ENCODE measurements at places on chromosomes 11 and 22.
A peak's percentile ranks its signal among the peaks of the same experiment; 100 is the strongest.

DNA sequence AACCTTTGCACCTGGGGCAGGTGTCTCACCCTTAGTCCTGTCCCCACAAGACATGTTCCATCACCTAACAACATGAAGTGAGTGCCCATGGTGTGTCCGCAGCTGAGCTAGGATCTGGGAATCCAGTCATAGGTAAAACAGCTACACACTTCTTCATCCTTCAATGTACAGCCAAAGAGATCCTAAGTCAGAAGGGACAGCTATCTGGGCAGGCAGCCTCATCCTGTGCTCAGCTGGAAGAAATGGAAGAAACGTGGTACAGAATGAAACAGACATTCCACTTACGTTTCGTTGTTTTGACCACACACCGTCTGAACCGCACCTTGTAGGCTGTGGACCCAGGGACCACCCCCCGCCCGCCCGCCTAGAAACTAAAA lies 30.8 kb downstream of the PDGFB start:
- no peak for DNase-seq

GRCh38 chr11:65366340-65366773 lies 11.8 kb downstream of the TIGD3 start:
- peak; percentile 72 for DNase-seq

- DNase-seq: no peak
Measured at GRCh38 chr11:97570636-97571035, 1180.8 kb downstream of the JRKL start.

DNA sequence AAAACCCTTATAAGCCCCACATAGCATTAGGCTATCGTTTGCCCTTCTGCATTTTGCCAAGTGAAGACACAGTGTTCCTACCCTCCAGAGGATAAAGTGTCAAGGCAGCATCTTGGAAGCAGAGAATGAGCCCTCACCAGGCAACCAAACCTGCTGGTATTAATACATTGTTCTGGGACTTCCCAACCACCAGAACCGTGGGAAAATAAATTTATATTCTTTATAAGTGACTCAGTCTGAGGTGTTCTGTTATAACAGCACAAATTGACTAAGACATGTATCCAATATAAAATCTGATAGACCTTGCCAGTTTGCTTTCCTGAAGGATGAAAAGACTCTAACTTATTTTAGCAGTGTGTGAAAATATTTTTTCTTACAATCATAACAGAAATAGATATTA lies 792.5 kb upstream of the LRRC4C start:
- no peak for DNase-seq

DNA sequence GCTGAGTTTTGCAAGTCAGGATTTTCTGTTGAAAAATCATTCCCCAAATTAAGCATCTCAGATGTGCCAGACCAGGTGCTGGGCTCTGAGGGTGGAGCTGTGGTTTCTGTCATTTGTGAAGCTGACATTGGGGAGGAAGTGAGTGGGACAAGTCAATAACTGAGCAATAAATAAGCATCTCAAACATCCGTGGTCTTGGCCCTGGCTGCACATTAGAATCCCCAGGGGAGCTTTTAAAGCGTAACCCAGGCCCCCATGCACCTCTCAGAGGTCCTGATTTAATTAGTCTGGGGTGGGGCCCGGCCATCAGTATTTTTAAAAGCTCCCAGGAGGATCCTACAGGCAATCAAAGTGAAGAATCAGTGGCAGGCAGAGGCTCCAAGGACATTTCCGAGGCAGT lies 420.0 kb downstream of the MN1 start:
- DNase-seq: no peak

DNA sequence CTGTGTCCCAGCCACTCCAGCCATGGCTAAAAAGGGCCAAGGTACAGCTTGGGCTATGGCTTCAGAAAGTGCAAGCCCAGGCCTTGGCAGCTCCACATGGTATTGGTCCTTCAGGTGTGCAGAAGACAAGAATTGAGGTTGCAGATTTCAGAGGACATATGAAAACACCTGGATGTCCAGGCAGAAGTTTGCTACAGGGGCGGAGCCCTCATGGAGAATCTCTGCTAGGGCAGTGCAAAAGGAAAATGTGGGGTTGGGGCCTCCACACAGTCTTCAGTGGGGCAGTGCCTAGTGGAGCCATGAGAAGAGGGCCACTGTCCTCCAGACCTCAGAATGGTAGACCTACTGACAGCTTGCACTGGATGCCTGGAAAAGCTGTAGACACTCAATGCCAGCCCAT lies 1074.1 kb downstream of the JRKL start:
- no peak for DNase-seq

GRCh38 chr11:11995601-11996000 lies 12.8 kb downstream of the DKK3 start:
- DNase-seq: no peak

DNA sequence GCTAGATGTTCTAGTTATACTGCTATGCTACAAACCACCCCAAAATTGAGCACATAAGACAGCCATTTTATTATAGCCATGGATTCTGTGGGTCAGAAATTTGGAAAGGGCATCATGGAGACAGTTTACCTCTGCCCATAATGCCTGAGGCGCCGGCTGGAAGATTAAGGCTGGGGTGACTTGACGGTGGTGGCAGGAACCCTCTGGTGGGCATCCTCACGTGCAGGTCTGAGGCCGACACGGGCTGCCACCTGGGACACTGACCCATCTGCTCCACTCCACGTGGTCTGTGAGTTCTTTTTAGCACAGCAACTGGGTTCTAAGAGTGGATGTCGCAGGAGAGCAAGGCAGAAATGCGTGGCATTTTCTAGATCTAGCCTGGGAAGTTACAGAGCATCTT lies 40.0 kb upstream of the PRDM11 start:
- DNase-seq: no peak
